ENCODE measurements at places on chromosomes 13 and 19. TPM values are rescaled to one million over a fixed set of nuclear protein-coding genes. Genes with fewer than 3 reads are reported as not detected.

Gene TBXA2R
- polyA plus RNA-seq, result 3.3 TPM

Gene C5AR1
- polyA plus RNA-seq, result 0.30 TPM

Gene CD209
- polyA plus RNA-seq, result not detected

Gene SPINT2
- 167 TPM for polyA plus RNA-seq
